ENCODE measurements at places on chromosomes 2 and 18. TPM values are rescaled to one million over a fixed set of nuclear protein-coding genes. Genes with fewer than 3 reads are reported as not detected.

Gene ARHGEF33
- 2.4 TPM for polyA plus RNA-seq

Gene GPR75
- 0.17 TPM for polyA plus RNA-seq

Gene CPLX4
- polyA plus RNA-seq, result not detected

Gene CGREF1
- 3.8 TPM for polyA plus RNA-seq

Gene PREB
- 66.7 TPM for polyA plus RNA-seq

Gene DTNA
- polyA plus RNA-seq, result 6.2 TPM

Gene NEB
- polyA plus RNA-seq, result 1.6 TPM

Gene GDF7
- 1.8 TPM for polyA plus RNA-seq

Gene PSMD1
- 95.4 TPM for polyA plus RNA-seq

Gene CFAP65
- polyA plus RNA-seq, result 0.73 TPM

Gene TWIST2
- 0.56 TPM for polyA plus RNA-seq

Gene RIT2
- not detected for polyA plus RNA-seq

Gene MOCOS
- polyA plus RNA-seq, result 1.1 TPM

Gene CDK15
- polyA plus RNA-seq, result 0.11 TPM

Gene COPS8
- polyA plus RNA-seq, result 67.6 TPM

Gene NUP35
- polyA plus RNA-seq, result 12.3 TPM

Data from kidney (tissue), 22 donors.